A549 treated with dexamethasone at 1 μM for 4 hours (cell line): ENCODE measurements at places on chromosomes 2 and 18. TPM values are rescaled to one million over a fixed set of nuclear protein-coding genes. Genes with fewer than 3 reads are reported as not detected.

The ICOS gene
- total RNA-seq, result not detected in 5 replicates

The PRKAG3 gene
- 0.04 TPM in 1 of 5 replicates, not detected in the others for total RNA-seq

The SLC16A14 gene
- 0.66 to 1.3 TPM (median 0.86 TPM) in 5 replicates for total RNA-seq

The DPY30 gene
- 104 to 113 TPM (median 105 TPM) in 5 replicates for total RNA-seq

The MROH2A gene
- 0.14 to 0.37 TPM (median 0.30 TPM) in 5 replicates for total RNA-seq

The ABI2 gene
- 44.1 to 73.8 TPM (median 67.5 TPM) in 5 replicates for total RNA-seq

The CRACDL gene
- 2.7 to 6.0 TPM (median 4.7 TPM) in 5 replicates for total RNA-seq

The CELF4 gene
- 0.07 TPM in 1 of 5 replicates, not detected in the others for total RNA-seq

The ANKRD36B gene
- 4.0 to 6.4 TPM (median 5.6 TPM) in 5 replicates for total RNA-seq

The SALL3 gene
- not detected in 5 replicates for total RNA-seq

The TFPI gene
- total RNA-seq, result 40.9 to 60.9 TPM (median 48.9 TPM) in 5 replicates

The SEMA4C gene
- 15.0 to 20.6 TPM (median 18.2 TPM) in 5 replicates for total RNA-seq

The GPR45 gene
- not detected in 5 replicates for total RNA-seq

The LYG2 gene
- not detected in 5 replicates for total RNA-seq

The PROC gene
- total RNA-seq, result 3.5 to 5.6 TPM (median 5.0 TPM) in 5 replicates

The SLC8A1 gene
- total RNA-seq, result 0.17 to 0.40 TPM (median 0.31 TPM) in 5 replicates

The TGFA gene
- total RNA-seq, result 4.4 to 8.2 TPM (median 4.9 TPM) in 5 replicates

The EVA1A gene
- 7.0 to 10.9 TPM (median 8.7 TPM) in 5 replicates for total RNA-seq

The ACVR1C gene
- 0.01 to 0.05 TPM (median 0.05 TPM) in 3 of 5 replicates, not detected in the others for total RNA-seq

The SERPINB5 gene
- 0.05 to 0.30 TPM (median 0.09 TPM) in 5 replicates for total RNA-seq

The APOB gene
- 0.01 to 0.02 TPM (median 0.01 TPM) in 3 of 5 replicates, not detected in the others for total RNA-seq

The SERPINB13 gene
- total RNA-seq, result not detected in 5 replicates

The RMDN2 gene
- total RNA-seq, result 4.8 to 5.5 TPM (median 5.0 TPM) in 5 replicates

The NYAP2 gene
- 0.02 to 0.04 TPM (median 0.03 TPM) in 4 of 5 replicates, not detected in the other for total RNA-seq

The LRRTM1 gene
- total RNA-seq, result not detected in 5 replicates

The GPBAR1 gene
- total RNA-seq, result 0.17 to 0.59 TPM (median 0.49 TPM) in 5 replicates
